ENCODE measurements at places on chromosomes 6 and 20. TPM values are rescaled to one million over a fixed set of nuclear protein-coding genes. Genes with fewer than 3 reads are reported as not detected.

GRCh38 chr6:45420083-45420908, 42.6 kb upstream of the SUPT3H start:
- DNase-seq: no peak

GRCh38 chr6:105733556-105734162, 330.8 kb upstream of the PREP start:
- no peak for DNase-seq

DNA sequence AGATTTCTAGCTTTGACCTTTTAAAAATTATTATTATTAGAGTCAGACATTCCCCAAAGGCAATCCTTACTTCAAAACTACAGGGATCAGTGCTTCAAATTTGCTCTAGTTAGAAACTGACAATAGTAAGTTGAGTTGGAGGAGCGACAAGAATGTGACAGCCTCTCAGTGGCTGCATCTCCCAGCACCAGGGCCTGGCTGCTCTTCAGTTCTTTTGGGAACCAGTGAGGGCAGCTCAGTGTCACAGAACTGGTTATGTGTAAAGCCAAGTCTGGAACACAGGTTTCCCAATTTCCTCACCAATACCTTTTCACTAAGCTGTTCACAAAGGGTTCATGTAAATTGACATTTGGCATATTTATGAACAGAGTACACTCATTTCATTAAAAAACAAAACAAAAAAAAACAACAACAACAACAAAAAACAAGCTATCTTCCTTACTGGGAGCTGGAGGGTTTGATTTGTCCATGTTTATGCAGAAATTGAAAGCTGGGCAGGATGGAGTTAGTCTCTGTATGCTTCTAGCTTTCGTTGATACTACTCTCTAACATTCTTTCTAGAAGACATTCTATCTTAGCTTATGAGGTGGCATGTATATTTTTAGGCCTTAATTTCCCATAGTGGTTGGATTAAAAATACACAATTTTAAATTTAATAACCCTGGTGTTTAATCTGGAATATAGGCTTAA, 95.0 kb downstream of the SAMD5 start:
- no peak for DNase-seq

Gene RPP40
- polyA plus RNA-seq: 8.2 TPM

Gene PRPH2
- polyA plus RNA-seq: 0.97 TPM

Gene KCNK5
- polyA plus RNA-seq: not detected

DNA sequence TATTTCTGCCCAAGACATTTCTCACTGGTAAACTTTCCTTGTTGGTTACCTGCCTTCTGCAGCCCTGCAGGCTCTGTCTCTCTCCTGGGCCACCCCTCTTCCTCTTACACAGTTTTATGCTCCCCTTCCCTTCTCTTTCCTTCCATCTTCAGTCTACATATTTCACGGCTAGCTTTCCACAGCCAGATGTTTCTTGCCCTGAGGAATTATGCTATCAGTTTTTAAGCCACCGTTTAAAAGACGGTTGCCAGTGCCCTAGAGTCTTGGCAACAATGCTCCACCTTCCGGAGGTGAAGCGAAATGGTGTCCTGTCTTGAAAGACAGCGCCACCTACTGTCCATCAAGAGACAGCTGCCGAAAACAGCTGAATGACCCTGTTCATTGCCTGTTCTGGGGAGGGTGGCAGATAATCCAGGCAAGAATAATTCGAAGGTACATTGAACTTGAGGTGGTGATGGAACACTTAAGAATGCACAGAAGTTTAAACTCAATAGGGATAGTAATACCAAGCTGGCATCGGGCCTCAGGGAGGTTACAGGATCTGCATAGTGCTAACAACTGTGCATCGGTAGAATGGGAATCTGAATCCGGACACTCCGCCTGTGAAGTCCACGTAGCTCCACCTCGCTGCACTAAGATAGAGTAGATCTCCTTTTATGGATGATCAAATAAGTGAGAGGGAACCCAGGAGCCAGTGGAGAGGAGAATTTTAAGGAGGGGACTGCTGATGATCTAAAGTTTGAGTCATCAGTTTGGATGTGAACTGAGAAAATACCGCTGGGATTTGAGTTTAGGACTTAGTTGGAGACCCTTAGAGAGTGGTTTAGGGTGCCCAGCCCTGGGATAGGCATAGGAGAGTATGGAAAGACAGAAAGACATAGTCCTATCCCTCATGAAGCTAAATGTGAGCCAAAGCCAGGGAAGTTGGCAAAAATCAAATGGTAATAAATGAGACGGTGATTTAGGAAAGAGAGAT, 4.8 kb upstream of the TRIM40 start:
- DNase-seq: peak; percentile 64

GRCh38 chr6:72530152-72530551, 91.7 kb upstream of the KCNQ5 start:
- no peak for DNase-seq

DNA sequence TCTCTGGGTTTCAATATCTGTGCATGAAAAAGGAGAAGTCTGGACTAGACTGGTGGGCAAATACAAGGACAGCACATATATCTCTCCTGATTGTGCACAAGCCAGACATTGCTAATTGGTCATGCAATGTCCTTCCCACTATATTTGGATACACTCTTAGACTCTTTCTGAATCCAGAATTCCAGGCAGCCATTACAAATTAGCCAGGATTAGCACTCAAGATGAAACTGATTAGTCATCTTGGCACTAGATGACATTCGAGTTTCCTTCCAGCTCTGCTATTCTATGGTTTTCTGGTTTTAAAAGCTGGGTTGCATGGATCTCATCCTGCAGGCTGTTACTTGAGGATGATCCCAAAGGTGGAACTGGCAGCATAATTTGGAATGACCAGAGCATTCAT, 73.2 kb downstream of the SCP2D1 start:
- no peak for DNase-seq

Gene FNDC11
- 0.76 TPM for polyA plus RNA-seq

- no peak for DNase-seq
Measured at GRCh38 chr6:109606359-109606758, 84.6 kb downstream of the AK9 start.

GRCh38 chr20:48605364-48606171, 222.2 kb downstream of the PREX1 start:
- no peak for DNase-seq

Gene SOX4
- polyA plus RNA-seq: 33.5 TPM

DNA sequence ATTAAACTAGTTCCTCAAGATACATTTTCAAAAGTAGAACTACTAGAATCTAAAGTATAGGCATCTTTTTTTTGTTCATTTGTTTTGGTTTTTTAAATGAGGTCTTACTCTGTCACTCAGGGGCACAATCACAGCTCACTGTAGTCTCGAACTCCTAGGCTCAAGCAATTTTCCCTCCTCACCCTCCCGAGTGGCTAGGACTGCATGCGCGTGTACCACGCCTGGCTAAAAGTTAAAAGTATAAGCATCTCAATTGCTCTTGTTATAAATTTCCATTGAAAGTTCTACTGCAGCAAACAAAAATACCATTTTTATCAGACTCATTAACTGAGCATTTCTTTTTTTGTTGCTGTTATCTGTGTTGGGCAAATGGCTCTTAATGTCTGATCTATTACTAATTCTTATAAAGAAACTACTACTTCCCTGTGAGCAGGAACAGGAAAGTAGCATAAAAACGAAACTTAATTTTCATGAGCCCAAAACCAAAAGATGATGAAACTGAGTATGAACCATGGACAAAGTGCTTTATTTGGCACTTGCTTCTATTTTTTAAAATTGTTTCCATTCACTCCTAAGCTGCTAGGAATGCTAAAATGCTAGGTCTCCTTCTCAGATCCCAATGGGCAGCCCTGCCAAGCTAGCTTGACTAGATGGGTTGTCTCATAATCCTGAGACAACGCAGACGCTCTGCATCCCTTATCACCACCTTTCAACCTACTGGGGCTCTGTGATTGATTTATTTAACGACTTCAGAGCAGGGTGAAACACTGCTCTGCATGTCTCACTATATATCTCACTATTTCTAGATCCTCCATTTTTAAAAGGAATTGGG, 36.9 kb downstream of the TRPC4AP start:
- no peak for DNase-seq

- no peak for DNase-seq
Measured at GRCh38 chr6:149560736-149561135, 5.4 kb upstream of the GINM1 start.

DNA sequence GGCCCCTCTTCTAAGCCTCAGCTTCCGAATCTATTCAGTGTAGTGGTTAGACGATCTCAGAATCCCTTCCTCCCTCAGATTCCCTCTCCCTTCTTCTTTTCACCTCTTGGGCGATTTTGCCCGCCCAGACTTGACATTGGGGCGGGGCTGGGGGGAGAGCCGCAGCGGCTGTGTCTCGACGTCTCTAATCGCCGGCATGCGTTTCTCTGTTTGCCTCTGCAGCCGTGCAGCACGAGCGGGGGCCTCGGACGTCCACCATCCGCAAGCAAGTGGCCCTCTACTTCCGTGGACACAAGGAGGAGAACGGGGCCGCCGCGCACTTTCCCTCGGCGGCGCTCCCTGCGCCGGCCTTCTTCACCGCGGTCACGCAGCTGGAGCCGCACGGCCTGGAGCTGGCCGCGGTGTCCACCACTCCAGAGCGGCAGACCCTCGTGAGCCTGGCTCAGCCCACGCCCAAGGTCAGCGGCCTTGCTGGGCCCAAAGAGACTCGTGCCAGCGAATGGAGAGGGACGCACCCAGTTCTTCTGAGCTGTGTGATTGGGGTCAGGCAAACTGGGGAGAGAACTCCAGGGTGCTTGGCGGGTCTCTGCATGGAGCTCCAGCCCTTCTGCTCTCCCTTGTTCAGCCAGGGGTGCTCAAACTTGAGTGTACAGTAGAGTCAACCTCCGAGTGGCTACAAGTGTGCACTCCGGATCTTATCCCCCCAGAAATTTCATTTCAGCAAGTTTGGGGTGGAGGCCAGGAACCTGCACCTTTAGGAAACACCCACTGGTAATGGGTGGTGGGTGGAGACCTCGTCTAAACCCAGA, 10.7 kb downstream of the NR2E1 start:
- DNase-seq: no peak

DNA sequence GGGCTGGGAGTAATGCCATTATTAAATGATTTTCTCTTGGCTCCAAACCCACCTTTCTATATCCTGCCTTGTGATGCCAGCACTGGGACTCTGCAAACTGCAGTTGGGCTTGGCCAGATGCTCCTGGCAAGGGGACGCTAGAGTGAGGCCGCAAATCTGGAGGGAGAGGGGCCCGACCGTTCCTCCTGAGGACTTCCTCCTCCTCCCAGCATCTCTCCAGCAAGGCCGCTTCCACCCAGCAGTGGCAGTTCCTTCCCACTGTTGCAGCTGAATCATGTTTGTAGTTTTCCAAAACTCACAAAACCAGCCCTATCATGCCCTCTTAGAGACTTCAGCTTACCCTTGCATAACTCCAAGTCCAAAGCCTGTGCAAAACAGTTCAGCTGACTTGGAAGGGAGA, 244.4 kb downstream of the FOXA2 start:
- no peak for DNase-seq

Gene GSTA3
- not detected for polyA plus RNA-seq

DNA sequence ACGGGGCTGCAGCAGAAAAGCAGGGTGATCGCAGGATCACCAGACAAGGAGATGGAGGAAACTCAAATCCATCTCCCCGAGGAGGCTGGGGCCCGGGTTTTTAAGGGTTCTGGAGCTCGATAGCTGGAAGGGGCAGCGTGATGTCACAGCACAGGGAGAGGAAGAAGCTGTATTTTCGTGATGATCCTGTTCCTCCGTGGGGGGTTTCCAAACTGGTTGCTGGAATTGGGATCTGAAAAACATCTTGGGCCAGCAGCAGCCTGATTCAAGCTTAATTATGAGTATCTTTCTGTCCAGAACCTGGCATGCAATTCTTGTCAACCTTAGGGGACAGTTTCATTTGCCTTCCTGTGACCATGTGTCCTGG, 4.1 kb downstream of the CST7 start:
- no peak for DNase-seq

Gene OPRM1
- polyA plus RNA-seq: not detected

Gene NKX2-4
- polyA plus RNA-seq: not detected

DNA sequence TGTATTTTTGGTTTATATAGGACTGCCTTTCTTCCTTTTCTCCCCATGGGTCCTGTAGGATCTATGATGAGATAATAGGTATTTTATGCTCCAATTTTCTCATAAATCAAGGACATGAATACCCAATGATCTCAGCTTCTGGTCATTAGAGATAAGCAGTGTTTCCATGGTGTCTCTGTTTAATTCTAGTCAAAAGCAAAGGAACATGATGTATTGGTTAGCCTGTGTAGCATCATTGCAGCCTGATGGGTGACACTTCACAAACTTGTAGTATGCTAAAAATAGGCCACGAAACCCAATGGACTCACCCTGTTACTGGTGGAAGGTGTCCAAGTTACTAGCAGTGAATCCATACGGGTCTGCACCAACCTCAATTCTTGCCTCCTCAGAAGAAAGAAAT, 116.2 kb upstream of the SNX9 start:
- no peak for DNase-seq

Gene WFDC9
- polyA plus RNA-seq: not detected

Gene RRAGD
- polyA plus RNA-seq: not detected

Gene GGTLC1
- polyA plus RNA-seq: not detected

- DNase-seq: no peak
Measured at GRCh38 chr6:11062715-11063114, 18.6 kb upstream of the ELOVL2 start.

GRCh38 chr6:139743664-139744437, 369.4 kb upstream of the CITED2 start:
- DNase-seq: peak; percentile 69

- DNase-seq: no peak
Measured at GRCh38 chr20:22093122-22093521, 387.7 kb downstream of the PAX1 start.

- no peak for DNase-seq
Measured at GRCh38 chr6:14055541-14055940, 62.0 kb upstream of the CD83 start.

Gene RAB22A
- polyA plus RNA-seq: 14.9 TPM

DNA sequence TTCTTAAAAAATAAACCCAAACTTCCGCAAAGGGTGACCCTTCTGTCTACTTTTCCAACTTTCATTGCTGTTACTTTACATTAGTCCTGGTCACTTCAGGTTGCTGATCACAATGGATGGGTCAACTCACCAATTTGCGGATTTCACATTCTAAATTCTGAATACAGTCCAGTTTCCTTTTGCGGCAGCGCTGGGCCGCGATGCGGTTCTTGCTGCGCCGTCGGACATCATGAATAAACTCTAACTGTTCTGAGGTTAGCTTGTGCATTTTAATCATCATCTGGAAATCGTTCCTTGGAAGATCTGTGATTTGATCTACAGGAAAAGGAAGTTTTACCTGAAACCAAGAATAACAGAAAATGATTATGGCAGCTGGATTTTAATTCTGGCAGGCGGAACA, 43.7 kb downstream of the GJA10 start:
- DNase-seq: no peak

Gene BPIFB4
- not detected for polyA plus RNA-seq

DNA sequence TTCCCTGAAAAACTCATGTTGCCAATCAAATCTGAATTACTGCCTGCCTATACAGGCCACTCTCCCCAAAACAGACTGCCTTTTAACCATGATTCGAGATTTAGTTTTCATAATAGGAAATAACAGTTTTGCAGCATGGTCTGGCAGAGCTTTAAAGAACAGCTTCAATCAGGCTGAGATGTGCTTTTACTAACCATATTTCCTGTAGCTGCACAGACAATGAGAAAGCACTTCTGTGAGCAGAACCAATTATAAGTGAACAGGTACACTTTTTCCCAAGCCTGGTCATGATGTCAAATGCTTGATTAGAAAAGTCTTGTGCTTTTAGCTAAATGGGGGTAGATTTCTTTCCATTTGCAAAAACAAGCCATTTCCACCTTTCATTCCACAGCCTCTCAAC, 108.2 kb downstream of the THEMIS start:
- no peak for DNase-seq

Gene DCBLD1
- 14.9 TPM for polyA plus RNA-seq

Gene CD164
- 344 TPM for polyA plus RNA-seq

Gene CRISP3
- not detected for polyA plus RNA-seq

- no peak for DNase-seq
Measured at GRCh38 chr6:123564361-123564760, 72.4 kb downstream of the TRDN start.
